Stimulated activated CD8-positive, alpha-beta memory T cell treated with anti-CD3 and anti-CD28 coated beads, Interleukin-4, amount 100 ng/mL, for 48 hours (primary cell): ENCODE measurements at places on chromosomes 12 and 14.

GRCh38 chr14:67703997-67704396, 2.3 kb downstream of the RDH12 start:
- no peak for DNase-seq

DNA sequence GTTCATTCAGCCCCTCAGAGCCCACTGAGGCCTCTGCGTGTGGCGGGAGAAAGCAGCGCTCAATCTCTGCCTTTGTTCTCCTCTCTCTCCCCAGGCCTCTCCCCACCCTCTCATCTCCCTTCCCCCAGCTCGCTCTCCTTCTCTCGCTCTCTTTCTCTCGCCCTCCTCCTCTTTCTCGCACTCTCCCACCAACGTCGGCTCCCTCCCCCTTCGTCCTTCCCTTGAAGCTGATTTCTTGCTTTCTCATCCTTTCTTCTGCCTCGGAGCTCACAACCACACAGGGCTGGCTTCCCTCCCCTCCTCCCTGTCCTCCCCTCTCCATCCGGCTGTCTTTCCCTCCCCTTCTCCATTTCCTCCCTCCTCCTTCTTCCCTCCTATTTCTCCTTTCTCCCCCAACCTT, 96.4 kb downstream of the LRRC74A start:
- no peak for DNase-seq

- no peak for DNase-seq
Observed at GRCh38 chr12:104641862-104642261, 185.1 kb downstream of the CHST11 start.

DNA sequence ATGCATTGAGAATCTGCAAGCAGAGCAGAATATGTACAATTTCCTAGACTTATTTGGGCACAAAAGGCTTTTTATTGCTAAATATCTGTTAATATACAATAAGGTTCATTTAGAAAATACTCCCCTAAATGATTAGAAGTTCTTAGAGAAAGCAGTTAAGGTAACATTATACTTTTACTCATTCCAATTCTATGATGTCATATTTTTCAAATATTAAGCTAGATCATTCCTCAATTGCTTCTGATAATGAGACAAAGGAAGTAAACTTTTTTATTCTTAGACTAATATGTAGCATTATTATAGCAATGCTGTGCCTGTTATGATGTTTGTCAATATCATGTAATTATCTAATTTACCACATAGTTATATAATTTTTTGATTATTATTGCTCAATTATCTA, 447.0 kb downstream of the SLC16A7 start:
- no peak for DNase-seq

DNA sequence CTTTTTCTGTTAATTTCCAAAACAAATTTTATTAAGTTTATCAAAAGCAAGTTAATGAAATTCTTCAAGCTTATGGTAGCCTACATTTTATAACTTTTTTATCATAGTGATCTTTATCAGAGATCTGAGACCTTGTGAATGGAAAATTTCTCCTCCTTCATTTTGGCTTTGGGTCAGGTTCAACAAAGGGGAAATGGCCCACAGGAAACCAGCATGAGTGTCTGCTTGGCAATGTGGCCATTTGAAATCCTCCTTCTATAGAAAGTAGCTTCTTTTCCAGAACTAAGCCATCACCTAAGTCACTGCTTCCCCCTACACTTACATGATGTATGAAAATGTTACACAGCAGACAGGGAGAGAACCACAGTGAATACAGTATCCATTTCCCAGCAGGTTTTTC, 1.6 kb downstream of the RHOJ start:
- DNase-seq = no peak
